Activated T-helper 1 cell treated with anti-CD3 and anti-CD28 coated beads, Interleukin-12 subunit alpha, Interleukin-12 subunit beta, Interleukin-2, Interleukin-4 antibody, amounts not matched to agents 30 ng/mL and 10 ng/mL and 1 ng/mL, durations not matched to agents 14 hours and 24 hours and 36 hours (primary cell): ENCODE measurements at places on chromosomes 7 and 10. TPM values are rescaled to one million over a fixed set of nuclear protein-coding genes. Genes with fewer than 3 reads are reported as not detected.

- H3K4me3 ChIP-seq: peak overlapping the region; percentile 94
- peaks cover 5% of the 10 kb centered on the region for H3K36me3 ChIP-seq
- H3K27ac ChIP-seq: peak overlapping the region; percentile 92
- H3K4me1 ChIP-seq: peaks cover 43% of the 10 kb centered on the region
These were observed 588 bp upstream of the ORC5 start for GRCh38 chr7:104208421-104208780.

- peak overlapping the region; percentile 93 for H3K27ac ChIP-seq
- peaks cover 60% of the 10 kb centered on the region for H3K4me1 ChIP-seq
- peak; percentile 83 for DNase-seq
- H3K36me3 ChIP-seq: peaks cover 43% of the 10 kb centered on the region
- H3K4me3 ChIP-seq: peak overlapping the region; percentile 92
- no peaks in the 10 kb centered on the region for H3K27me3 ChIP-seq
These were observed 2.0 kb downstream of the SRGN start for GRCh38 chr10:69089638-69090599.

DNA sequence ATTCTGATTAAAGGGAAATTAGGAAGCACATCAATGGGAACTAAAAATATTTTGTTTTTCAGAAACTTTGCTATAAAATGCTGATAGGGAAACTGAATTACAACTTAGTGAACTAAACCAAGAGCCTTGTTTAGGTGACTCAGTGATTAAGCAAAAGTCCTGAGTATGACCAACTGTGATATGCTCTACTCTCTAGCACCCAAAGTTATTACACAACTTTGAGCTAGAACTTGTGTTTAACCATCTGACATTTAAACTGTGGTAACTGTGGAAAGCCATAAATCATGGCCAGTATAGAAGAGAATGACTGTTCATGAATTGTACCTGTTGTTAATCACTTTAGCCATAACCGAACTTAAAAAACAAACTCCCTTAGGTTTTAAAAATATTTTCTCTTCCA is 127.4 kb downstream of the ZNF365 start:
- H3K4me1 ChIP-seq: no peaks in the 10 kb centered on the region
- H3K36me3 ChIP-seq: no peaks in the 10 kb centered on the region
- no peak for DNase-seq
- H3K27me3 ChIP-seq: peaks cover 17% of the 10 kb centered on the region
- no peak overlapping the region for H3K27ac ChIP-seq

DNA sequence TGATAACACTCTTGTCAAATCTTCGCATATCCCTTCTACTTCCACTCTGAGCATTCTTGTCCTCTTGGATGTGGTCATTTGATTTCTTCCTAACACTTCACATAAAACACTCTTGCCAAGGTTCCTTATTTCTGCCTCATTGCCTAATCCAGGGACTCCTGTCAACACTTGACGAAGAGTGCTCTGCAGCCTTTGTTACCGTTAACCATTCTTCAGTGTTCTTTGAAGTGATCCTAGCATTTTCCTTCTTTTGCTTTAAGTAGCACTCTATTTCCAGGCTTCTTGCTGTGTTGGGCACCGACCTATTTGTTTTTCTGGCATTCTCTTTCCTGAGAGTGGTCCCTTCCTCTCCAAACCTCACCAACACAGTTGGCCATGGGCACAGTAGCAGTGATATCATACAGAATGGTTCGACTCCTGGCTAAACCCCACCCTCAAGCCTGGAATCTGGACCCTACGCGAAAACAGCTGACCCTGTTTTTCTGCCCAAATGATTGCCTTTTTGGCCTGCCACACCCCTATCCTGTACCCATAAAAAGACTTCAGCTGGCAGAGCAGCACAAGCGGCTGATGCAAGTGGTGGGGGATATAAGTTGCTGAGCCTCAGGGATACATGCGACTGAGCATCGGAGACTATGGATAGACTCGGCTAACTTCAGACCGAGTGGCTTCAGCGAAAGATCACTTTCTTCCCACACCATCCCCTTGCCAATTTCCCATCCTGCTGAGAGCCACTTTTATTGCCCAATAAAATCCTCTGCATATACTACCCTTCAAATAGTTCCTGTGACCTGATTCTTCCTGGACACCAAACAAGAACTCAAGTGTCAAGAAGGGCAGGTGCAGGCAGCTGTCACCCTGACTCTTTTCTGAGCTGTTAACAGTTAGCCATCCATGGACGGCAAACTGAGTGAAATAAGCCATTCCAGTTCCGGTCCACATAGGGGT is 820.6 kb downstream of the CCSER2 start:
- H3K4me3 ChIP-seq: no peak overlapping the region
- H3K27me3 ChIP-seq: no peaks in the 10 kb centered on the region
- no peaks in the 10 kb centered on the region for H3K36me3 ChIP-seq

DNA sequence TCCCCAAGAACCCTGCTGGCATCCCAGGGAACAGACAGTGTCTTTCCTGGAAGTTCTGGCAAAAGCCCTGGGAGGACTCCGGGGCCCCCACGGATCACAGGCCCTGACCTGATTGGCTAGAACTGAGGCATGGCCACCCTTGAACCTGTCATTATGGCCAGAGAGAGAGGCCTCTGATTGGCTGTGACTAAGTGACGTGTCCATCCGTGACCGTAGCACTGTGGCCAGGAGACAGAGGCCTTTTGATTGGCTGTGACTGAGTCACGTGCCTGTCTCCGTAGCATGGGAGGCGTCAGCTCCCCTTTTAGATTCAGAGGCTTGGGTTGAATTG is 163.8 kb downstream of the RGS10 start:
- peaks cover 36% of the 10 kb centered on the region for H3K4me1 ChIP-seq
- DNase-seq: no peak
- no peak overlapping the region for H3K4me3 ChIP-seq
- no peak overlapping the region for H3K27ac ChIP-seq
- H3K36me3 ChIP-seq: peaks cover 24% of the 10 kb centered on the region

DNA sequence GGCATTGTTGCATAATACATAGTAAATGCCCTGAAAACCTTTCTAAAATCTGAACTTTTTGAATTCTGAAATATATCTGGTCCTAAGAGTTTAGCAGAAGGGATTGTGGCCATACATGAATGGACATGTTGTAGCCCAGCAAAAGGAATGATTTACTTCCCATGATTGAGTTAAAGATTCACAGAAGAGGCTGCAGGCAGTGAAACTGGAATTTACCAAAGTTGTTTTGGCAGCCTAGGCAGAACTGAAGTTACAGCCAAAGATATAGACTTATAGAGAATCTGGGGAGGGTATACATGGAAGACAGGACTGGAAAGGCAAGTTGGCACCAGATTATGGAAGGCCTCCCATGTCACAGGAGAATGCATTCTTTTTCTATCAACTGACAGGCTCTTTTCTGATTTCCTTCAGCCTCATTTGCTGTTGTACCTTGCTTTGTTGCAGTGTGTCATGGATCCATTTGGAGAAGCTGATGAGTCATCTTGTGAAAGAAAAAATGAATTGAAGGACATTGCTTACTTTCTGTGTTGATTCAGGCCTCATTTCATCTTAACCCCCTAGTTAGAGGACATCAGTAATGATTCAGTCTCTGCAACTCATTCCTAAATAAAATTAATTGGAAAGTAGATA is 356.2 kb upstream of the LRGUK start:
- H3K36me3 ChIP-seq: no peaks in the 10 kb centered on the region
- H3K4me3 ChIP-seq: no peak overlapping the region
- no peak for DNase-seq
- H3K4me1 ChIP-seq: no peaks in the 10 kb centered on the region
- no peaks in the 10 kb centered on the region for H3K27me3 ChIP-seq

GRCh38 chr10:97003151-97003803 is 171.2 kb downstream of the LCOR start:
- H3K27ac ChIP-seq: no peak overlapping the region
- no peaks in the 10 kb centered on the region for H3K4me1 ChIP-seq
- peaks cover 4% of the 10 kb centered on the region for H3K27me3 ChIP-seq

DNA sequence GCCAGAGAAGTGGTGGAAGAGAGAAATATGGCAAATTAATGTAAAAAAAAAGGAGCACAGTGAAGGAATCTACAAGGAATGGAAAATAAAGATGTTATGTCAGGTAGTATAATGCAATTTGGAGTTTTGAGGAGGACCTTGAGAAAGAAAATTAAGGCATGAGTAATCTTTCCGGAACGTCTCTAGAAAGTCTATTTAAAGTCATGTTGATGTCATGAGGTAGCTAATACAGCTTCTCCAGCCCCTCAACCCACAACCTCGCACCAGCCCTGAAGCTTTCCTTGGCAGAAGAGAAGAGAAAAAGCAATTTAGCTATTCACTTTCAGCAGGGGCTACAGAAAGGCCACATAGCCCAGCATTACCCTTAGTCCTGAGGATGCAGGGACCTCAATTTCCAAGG is 22.5 kb downstream of the TRDMT1 start:
- H3K27me3 ChIP-seq: peaks cover 3% of the 10 kb centered on the region
- no peak overlapping the region for H3K27ac ChIP-seq
- peaks cover 7% of the 10 kb centered on the region for H3K4me1 ChIP-seq

CHN2 gene
- total RNA-seq: not detected in 2 replicates

CTAGE6 gene
- total RNA-seq: 0.93 TPM in 1 of 2 replicates, not detected in the other
